ENCODE measurements at places on chromosomes 13 and 19.

DNA sequence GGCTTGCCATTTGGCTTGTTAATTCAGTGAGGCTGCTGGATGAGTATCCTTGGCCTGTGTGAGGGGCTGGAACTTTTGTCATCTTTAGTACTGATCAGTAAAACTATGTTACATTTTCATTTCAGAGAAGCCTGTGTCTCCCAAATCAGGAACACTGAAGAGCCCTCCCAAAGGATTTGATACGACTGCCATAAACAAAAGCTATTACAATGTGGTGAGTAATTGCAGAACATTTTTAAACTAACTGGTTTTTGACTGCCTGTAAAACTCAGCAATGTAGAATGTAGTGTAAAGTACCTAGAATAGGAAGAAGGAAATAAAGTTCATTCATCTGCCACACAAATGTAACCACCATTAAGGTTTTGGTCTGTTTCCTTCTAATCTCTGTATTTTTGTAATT lies 87.4 kb upstream of the TEX29 start:
- DNase-seq = no peak

GRCh38 chr19:47280183-47280797 lies 5.6 kb downstream of the INAFM1 start:
- DNase-seq = peak; percentile 67

- DNase-seq = no peak
Observed at GRCh38 chr13:40333226-40333625, 333.2 kb downstream of the FOXO1 start.

DNA sequence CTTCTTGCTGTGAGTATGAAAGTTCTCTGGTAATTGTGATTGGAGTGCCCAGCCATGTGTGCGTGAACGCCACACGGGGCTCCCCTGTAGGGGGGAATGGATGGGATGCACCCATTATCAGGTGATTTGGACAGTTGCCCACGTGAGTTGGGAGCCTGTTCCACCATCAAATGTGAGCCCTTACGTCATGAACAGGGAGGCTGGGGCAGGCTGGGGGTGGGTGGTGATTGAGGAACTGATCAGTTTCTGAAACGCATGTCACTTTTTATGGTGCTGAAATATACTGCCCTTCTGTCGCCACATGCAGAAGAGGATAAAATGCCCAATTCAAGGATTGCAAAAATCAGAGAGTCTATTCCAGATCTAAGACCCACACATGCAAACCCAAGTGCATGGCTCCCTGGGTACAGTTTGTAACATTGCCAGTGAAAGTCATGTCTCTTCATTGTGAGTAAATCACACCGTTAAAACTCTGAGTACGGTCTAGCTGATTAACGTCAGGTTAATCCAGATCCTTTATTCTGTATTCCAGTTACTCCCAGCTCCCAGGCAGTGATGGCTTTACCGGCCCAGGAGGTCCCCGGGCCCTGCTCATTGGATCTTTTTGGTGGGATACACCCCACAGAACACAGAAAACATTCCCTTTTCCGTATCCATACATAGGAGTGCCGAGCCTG lies 90.2 kb downstream of the RAB20 start:
- no peak for DNase-seq

DNA sequence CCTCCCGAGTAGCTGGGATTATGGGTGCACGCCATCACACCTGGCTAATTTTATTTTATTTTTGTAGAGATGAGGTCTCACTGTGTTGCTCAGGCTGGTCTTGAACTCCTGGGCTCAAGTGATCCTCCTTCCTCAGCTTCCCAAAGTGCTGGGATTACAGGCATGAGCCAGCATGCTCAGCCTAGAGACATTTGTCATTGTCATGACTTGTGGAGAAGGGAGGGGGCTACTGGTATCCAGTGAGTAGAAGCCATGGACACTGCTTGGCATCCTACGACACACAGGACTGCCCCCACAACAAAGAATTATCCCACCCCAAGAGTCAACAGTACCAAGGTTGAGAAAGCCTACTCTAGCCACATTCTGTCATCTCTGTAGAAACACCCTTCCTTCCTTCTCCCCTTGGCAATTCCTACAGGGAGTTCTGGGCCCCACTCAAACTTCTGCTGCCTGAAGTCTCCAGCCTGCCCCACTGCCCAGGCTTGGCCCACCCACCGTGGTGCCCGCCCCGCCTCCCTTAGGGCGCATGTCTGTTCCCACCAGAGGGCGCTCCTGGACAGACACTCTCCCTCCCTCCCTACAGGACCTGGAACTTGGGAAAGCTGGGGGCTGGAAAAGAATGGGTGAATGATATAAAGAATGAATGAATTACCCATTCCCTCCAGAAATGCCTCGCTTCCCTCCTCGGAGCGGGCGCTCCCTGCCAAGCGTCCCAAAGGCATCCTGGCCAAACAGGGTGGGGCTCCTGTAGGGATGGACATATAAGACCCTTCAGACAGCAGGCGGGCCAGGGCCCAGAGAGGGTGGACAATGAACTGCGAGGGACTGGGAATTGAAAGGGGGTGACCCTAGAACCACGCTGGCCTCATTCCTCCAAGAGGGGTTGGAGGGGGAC lies 5.5 kb upstream of the EMP3 start:
- DNase-seq = peak; percentile 54

GRCh38 chr19:17931532-17932191 lies 1.2 kb upstream of the CCDC124 start:
- no peak for DNase-seq

DNA sequence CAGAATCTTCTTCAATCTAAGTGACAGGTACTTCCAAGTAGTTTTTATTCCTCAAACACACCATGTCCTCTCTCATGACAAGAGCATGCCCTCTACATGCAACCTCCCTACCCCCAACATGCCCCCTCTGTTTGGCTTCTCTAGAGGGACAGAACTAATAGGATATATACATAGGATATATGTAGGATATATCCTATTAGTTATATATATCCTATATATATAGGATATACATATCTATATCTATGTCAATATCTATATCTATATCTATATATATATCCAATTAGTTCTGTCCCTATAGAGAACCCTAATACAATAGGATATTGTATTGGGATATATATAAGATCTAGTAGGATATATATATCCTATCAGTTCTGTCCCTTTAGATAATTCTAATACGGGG lies 701.9 kb upstream of the MIR17HG start:
- no peak for DNase-seq

GRCh38 chr13:89783221-89783755 lies 1564.2 kb upstream of the MIR17HG start:
- no peak for DNase-seq

GRCh38 chr13:29481603-29482002 lies 113.9 kb downstream of the SLC7A1 start:
- no peak for DNase-seq

- no peak for DNase-seq
Observed at GRCh38 chr19:47494729-47495128, 10.7 kb upstream of the KPTN start.

DNA sequence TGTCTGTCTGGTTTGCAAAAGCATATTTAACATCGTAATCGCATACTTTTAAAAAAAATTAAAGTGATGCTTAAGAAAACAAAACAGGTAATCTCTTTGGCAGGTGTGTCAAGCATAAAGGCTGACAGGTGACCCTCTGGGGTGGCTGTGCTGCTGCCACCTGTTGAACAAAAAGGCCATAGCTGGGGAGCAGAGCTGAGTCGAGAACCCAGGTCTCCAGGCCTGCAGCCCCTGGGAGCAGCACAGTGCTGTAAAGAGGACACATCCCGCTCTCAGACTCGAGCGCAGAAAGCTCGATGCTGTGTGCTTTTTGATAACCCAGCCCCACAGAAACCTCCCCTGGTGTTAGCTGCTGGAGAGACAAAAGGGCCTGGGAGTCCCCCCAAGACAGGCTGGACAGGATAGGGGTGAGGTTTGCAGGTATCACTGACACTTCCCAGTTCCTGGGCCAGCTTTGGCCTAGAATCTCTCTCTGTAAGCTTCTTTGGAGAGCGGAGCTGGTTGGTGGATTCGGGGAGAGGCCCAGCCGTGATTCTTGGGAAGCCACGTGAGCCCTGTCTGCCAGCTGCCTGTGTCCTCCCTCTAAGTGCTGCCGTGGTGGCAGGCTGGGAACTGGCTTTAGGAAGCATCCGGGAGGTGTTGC lies 66.9 kb downstream of the C13orf42 start:
- no peak for DNase-seq

GRCh38 chr19:10915130-10916091 lies 13.0 kb downstream of the YIPF2 start:
- no peak for DNase-seq

GRCh38 chr19:7985481-7985911 lies 19.9 kb downstream of the ELAVL1 start:
- no peak for DNase-seq

- DNase-seq = no peak
Observed at GRCh38 chr13:111919849-111920248, 147.1 kb upstream of the SOX1 start.

GRCh38 chr19:54029301-54029700 lies 34.4 kb downstream of the VSTM1 start:
- DNase-seq = no peak

DNA sequence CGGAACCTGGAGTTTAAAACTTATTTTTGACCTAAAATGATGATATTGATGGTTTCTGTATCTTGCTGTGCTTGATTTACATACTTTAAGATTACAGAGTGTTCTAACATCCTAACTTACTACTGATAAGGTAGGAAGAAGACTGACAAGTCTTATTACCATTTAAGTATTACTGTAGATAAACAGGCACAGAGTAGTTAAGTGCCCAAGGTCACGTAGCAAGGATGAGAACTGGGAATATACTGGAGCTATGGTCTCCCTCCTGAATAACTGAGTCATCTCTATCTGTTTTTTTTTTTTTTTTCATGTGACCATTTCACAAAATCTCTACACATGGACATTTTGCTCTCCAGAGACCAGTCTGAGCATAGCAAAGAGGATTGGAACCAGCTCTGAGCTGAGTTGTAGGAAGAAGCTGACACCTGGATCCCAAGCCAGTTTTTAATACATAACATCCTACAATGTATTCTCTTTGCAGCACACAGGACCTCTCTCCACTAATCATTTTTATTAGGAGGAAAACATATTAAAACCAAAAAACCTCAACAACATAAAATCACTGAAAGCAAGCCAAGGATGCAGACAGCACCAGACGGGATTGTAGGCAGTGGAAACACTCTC lies 173.5 kb downstream of the DNAJC15 start:
- DNase-seq = no peak

GRCh38 chr19:1811472-1811894 lies 593 bp downstream of the ATP8B3 start:
- DNase-seq = peak; percentile 26

DNA sequence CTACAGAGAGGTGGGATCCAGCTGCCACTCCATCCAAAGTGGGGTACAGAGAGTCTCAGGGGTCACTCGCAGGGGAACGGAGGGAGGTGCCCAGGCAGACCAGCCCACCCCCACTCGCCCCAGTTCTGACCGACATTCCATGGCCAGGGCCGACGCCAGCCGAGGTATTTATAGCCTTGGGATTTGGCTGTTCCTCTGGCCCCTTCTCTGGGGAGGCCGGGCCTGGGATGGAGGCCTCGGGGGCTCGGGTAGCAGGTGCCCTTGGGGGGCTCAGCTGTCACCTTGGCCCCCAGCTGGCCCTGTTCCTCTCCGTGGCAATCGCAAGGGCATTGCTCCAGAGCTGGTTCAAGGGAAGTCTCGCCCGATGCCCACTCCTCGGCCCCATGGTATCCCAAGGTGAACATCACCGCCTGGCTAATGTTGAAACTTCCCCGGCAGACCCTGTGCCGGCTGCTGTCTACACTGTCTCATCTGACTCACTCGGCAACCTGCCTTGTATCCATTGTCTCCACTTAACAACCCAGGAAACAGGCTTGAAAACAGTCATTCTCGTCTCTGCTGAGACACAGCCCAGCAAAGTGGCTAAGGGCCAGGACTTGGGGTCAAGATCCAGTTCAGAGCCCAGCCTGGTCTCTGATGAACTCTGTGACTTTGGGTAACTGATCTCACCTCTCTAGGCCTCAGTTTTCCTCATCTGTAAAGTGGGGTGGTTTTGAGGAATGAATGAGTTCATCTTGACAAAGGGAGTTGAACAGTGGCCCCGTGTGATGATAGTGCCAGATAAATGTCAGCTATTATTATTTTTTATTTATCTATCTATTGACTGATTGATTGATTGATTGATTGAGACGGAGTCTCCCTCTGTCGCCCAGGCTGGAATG lies 9.7 kb downstream of the PRKACA start:
- no peak for DNase-seq

- DNase-seq = peak; percentile 72
Observed at GRCh38 chr19:11797491-11797890, 832 bp upstream of the ZNF491 start.

DNA sequence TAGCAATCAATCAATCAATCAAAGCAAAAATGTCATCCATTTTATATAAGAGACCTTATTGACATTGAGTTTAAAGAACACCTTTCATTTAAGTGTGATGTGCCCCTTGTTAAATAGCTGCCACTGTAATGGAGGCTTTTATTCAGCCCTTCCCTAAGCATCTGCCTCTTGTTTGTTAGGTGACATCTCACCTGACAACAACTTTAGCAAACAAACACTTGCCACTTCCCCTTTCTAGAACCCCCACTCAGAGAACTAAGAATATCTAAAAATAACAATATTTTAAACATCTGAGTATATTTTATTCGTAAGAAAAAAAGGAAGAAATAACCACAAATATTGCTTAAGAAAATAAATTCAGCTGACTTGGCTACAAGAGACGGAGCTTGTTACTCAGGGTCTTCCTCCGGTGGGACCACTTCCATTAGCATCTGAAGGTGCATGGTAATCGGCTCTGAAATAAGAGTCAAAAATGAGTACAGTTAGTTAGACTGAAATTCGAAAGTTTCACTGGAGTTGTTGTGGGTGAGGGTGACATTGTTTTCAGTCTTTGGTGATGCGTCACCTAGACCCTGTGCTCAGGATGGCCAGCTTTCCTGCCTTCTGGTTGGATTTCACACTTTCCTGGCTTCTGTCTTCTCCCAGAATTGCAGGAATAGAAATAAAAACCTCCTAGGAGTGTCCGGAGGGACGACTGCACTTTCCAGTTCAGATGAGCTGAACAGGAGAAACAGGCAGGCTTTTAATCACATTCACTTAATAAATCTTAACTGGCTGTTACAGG lies 39.1 kb downstream of the SLC7A9 start:
- DNase-seq = no peak

- no peak for DNase-seq
Observed at GRCh38 chr13:73045031-73045430, 13.8 kb upstream of the KLF5 start.

DNA sequence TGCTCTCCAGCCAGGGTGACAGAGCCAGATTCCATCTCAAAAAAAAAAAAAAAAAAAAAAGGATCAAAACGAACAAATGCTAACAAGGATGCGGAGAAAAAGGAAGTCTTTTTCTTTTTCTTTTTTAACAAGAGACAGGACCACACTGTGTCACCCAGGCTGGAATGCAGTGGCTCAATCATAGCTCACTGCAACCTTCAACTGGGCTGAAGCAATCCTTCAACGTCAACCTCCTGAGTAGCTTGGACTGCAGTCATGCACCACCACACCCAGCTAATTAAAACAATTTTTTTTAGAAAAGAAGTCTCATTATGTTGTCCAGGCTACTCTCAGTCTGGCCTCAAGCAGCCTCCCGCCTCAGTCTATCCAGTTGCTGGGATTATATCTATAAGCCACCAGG lies 20.8 kb upstream of the OR7A17 start:
- no peak for DNase-seq

- no peak for DNase-seq
Observed at GRCh38 chr13:47252627-47253026, 355.8 kb upstream of the HTR2A start.

All from stimulated activated CD4-positive, alpha-beta T cell treated with anti-CD3 and anti-CD28 coated beads, Interleukin-12 subunit alpha, Interleukin-12 subunit beta, amount 100 ng/mL, for 24 hours (primary cell).